ENCODE measurements at places on chromosomes 11 and 22. TPM values are rescaled to one million over a fixed set of nuclear protein-coding genes. Genes with fewer than 3 reads are reported as not detected.
A peak's percentile ranks its signal among the peaks of the same experiment; 100 is the strongest.

- DNase-seq, result no peak
Observed at GRCh38 chr22:30392661-30393321, 4.0 kb upstream of the SEC14L2 start.

DNA sequence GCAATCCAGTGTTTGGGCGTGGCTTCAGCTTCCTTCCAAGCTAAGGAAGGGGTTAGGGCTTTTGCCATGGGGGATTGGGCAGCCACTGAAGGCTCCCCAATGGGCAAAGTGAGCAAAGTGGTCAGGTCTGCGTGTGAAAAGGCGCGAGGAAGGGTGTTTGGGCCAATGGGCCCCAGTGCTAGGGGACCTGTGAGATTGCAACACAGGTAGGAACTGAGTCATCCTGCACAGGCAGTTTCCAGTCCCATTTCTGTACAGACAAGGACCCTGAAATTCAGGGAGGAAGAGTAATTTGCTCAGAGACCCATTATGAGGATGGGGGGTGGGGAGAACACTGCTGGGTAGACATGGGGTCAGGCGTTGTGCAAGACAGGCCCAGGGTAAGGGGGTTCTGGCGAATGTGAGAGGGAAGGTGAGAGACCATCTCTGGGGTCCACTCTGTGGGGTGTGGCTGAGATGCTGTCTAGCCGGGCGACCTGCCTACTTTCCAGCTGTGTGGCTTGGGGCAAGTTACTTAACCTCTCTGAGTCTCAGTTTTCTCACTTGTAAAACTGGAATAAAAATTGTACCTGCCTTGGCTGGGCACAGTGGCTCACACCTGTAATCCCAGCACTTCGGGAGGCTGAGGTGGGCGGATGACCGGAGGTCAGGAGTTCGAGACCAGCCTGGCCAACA, 7.3 kb downstream of the CCDC88B start:
- no peak for DNase-seq

GRCh38 chr11:47510209-47510608, 42.7 kb downstream of the CELF1 start:
- DNase-seq, result no peak

DNA sequence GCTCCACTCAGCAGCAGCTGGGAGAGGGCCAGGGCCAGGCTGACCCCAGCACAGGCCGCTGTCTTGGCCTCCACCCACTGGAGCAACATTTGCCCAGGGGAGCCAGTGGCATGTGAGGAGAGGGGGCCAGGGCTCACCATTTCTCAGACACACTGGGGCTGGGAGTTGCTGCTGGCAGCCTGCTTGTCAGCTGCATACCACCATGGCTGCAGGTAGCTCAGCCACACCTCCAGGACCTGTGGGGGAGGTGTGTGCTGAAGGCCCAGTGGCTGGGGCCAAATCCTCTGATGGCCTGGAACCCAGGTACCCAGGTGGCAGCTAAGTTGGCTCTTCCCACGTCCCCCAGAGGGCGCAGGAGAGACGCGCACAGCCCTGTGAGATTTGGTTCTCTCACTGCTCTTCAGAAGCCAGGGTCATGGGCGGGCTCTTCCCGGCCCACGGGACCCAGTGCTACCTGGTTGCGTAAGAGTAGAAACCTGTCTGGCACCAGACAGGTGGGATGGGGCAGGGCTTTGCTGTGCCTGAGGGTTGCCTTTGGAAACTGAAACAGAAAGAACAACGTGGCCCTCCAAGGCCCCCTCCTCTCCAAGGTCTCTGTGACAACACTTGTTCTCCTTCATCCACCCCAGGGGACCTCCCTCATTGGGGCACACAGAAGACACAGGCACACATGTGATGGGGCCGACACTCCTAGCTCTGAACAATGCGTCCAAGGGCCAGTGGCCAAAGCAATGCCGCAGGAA, 98.8 kb downstream of the MED15 start:
- DNase-seq, result no peak

DNA sequence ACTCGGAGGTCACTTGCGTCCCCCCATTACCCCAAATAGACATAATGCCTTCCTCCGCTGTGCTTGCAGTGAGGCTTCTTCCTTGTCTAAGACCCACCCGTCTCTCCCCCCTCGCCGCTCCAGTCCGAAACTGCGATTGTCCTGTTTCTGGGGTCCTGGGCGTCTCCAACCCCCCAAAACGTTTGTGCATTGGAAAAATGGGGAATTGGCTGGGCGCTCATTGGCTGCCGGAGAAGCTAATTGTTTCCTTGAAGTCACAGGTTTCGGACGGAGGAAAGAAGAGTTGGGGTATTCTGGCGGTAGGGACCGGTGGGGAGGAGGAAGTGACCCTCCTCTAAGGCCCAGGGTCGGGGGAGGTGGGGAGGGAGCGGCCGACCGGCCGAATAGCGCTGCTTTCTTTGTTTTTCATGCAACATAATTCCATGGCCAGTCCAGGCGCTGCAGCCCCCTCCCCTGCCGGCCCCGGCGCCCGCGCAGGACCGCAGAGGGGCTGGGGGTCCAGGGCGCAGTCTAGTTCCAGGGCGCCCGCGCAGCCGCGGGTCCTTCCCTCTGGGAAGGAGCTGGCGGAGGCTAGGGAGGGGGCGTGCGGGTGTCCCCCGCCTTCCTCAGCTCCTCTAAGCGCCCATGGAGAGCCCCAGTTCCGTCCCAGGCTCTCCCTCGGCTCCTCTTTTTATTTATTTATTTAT, 12.7 kb upstream of the CPT1A start:
- DNase-seq, result no peak

Gene PSMC3
- 132 TPM for total RNA-seq

Gene MRPL11
- 40.3 TPM for total RNA-seq

Gene SLC5A1
- total RNA-seq, result 28.4 TPM

DNA sequence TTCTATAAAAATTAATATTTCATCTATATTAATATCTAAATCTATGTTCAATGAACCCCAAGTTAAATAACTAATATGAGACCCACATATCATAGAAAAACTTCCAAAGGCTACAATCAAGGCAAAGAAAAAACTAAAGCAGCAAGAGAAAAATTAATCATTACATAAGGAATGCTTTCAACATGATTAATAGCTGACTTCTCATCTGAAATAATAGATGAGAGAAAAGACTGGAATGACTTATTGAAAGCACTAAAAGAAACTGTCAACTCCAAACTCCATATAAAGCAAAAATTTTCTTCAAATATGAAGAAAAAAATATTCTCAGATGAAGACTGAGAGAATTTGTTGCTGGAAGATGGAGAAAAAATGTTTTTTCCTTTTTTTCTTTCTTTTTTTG, 13.0 kb downstream of the TRIM5 start:
- no peak for DNase-seq

- no peak for DNase-seq
Observed at GRCh38 chr11:100712583-100712982, 25.5 kb downstream of the ARHGAP42 start.

Gene GNAZ
- 2.2 TPM for total RNA-seq

Gene DMC1
- 1.9 TPM for total RNA-seq

DNA sequence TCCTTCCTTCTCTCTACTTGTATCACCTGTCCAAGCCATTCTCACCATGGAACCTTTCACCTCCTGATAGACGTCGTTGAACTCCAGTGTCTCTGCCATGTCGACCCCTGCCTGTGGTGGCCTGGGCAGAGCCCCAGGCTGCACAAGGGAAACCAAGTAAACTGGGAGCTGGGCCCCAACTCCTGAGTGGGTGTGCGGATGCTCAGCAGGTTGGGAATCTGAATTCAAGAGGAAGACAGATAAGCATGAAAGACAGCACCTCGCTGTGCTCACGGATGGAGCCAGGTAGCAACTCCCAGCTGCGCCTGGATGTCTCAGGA, 709 bp downstream of the SSRP1 start:
- no peak for DNase-seq

Gene KRTAP5-10
- total RNA-seq, result not detected

Gene CRYBB2
- total RNA-seq, result not detected

Gene MUC6
- not detected for total RNA-seq

DNA sequence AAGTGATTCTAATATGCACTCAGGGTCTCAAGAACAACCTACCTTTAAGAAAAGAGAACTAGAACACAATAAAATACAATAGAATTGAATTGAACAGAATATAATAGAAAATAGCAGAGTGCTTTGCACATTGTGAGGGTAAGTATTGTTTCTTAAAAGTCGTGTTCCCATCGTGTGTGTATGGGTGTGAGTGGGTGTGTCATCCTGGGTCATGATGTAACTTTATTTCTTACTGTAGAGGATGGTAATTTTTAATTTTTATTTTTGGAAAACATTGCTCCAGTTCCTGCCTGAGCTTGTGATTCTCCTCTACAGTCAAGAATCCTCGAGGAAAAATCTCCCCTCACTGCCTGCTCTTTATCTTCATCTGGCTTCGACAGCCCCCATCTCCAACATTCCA, 75.7 kb upstream of the CSNK2A3 start:
- DNase-seq, result no peak

DNA sequence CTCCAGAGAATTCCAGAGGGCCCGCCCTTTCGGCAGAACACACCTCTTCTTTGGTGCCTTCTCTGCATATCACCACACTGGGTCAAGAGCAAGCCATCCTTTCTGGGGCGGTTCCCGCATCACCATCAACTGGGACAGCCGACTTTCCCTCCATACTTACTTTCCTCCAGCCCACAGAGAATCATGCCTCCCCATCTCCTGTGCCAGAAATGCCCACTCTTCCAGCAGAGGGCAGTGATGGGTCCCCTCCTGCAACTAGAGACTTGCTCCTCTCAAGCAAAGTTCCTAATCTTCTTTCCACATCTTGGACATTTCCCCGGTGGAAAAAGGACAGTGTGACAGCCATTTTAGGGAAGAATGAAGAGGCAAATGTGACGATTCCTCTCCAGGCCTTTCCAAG, 157.7 kb downstream of the C11orf91 start:
- DNase-seq, result no peak

DNA sequence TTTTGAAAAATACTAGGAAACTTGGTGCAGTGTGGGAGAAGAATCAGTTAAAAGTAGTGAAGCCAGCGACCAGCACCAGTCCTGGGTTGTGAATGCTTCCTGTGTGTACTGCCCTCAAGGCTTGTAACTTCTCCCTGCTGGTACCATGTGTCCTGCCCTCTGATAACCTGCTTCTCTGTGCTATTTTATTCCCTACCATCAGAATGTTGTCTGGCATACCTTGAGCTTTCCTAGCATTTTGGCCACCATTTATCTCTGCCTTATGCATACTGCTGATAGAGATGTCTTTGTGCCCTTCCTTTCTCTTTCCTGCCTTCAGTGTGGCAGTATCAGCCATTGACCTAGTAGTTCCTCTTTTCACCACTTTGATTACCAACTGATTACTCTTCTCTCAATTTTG, 2.0 kb downstream of the GTF2H1 start:
- no peak for DNase-seq

DNA sequence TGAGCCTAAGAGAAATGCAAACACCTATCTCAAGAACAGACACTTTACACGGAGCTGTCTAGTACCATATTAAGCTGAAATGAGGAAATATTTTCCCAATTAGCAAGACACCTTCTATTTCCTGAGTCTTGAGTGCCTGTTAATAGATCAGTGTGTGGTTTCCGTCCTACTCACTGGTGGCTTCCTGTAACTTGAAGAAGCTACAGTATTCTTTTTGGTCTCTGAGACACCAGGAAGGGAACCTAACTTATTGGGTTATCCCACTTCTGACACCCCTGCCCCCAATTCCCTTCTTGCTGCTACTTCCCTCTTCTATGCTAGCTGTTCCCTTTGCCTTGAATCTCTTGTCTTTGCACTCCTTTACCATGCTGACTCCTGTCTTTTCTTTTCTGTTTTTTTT, 92.7 kb downstream of the FDX1 start:
- DNase-seq, result no peak

DNA sequence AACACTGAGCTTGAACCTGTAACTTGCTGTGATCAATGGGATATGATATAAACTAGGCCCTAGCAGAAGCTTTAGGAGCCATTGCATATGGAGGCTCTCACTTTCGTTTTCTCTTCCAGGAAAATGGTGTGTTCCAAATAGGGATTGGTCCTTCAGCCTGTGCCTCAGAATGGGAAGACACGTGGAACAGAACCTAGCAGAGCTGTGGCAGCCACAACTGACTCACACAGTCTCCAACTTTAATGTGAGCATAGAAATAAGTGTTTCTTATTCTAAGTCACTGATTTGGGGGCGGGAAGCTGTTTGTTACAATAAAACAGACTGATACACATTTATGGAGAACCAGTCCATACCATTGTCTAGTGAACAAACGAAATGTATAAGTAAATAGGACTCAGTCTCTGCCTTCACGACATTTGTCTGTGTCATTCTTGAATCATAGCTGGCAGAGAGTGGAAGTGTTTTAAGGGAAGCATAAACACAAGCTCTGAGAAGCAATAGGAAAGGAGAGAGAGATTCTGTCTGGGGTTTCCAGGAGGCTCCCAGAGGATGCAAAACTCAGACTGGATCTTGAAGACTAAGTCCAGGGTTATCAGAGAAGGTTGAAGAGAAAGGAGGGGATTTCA, 97.3 kb downstream of the GALNT18 start:
- no peak for DNase-seq

Gene CYTH4
- 8.0 TPM for total RNA-seq

- DNase-seq, result no peak
Observed at GRCh38 chr11:46901156-46901555, 17.2 kb downstream of the LRP4 start.

DNA sequence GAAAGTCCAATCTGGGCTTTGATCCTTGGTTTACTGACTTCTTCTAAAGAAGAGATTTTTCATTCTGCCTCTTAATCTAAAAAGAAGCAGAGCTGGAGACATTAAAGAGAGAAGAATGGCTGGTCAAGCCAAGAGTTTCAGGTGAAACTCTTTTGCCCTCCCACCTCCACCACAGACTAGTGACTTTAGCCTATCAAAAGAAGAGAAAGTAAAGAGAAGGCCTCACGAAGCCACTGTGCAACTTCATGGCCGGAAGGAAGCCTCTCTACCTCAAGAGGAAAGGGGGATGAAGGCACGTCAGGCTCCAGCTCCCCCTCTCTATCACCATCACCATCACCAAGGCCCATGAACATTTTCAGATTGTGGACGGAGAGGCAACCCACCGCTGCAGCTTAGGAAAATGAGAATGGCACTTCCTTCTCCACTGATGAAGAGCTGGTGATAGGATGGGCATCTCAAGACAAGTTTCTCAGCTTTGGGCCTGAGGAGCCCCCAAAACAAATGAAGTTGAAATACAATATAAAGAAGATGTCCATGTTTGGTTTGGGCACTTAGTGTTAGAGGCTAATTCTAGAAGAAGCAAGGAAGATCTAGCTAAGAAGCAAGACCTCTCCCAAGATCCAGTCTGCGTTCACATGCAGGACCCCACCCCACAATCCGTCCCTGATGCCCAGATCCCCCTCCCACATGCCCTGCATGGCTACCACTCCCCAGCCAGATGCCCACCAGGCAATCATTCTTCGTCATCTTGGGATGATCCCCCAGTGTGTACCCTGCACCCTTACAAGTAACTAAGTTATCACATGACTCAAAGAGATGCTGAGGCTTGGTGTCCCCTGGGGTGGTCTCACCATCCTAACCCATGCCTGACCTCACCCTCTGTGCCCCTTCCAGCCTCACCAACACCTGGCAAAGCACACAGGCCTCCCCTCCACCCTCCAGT, 52.6 kb downstream of the IGSF9B start:
- DNase-seq, result peak; percentile 64

Gene SYT9
- total RNA-seq, result 0.92 TPM

- DNase-seq, result no peak
Observed at GRCh38 chr11:122789907-122790306, 48.4 kb upstream of the CRTAM start.

GRCh38 chr22:21612858-21613257, 17.0 kb downstream of the YDJC start:
- no peak for DNase-seq

- DNase-seq, result no peak
Observed at GRCh38 chr22:39363751-39364515, 14.1 kb downstream of the SYNGR1 start.

Gene OR51I1
- not detected for total RNA-seq

Data from cardiac septum (tissue), 1 donor.